NCI-H1417 treated with DMSO at 0.1 percent for 48 hours (cell line): ENCODE measurements at places on chromosomes 3 and 15.

GRCh38 chr3:57026944-57027343 is 33.5 kb upstream of the SPATA12 start:
- DNase-seq = no peak

DNA sequence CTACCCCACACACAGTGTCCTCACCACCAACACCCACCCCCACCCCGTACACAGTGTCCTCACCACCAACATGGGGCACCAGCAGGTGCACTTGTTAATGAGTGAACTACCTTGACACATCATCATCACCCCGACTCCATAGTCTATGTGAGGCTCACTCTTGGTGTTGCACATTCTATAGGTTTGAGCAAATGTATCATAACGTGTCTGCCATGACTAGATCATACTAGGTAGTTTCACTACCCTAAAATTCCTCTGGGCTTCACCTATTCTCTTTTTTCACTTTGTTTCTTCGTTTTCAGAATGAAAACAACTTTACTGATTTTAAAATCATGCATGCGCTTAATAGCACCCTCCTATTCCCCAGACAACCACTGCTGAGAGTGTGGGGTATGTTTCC is 102.6 kb upstream of the SLC6A6 start:
- DNase-seq = no peak

DNA sequence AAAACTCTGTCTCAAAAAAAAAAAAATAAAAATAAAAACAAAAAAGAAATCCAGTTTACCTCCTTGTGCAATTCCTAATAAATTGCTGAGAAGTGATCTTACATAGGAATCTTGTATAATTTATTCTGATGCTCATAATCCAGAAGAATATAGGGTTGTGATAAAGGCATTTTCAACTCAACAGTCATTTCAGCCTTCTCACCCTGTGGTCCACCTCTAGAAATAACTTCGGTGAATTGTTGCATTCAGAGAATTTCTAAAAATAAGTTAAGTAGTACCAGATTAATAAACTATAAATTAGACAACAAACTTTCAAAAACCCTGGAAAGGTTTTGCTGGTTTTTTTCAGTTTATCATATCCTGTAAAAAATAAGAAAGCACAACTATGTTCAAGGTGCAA is 20.2 kb downstream of the RAF1 start:
- DNase-seq = no peak

DNA sequence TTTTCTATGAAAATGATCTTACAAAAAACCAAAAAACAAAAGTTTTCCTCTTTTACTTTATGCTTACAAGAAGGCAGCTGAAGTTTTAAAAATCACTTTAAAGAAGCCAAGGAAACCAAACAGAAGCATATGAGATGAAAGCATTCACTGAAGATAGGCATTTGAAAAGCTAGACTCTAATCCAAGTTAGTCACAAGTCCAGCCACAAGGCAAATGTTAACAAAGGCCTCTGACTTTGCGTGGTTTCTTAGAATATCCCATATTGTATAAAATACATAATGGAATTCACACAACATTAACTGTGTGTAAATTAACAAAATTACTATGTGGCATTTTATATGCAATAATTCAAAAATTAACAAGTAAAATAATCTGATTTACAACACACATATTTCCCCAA is 17.7 kb downstream of the MRPL3 start:
- no peak for DNase-seq

DNA sequence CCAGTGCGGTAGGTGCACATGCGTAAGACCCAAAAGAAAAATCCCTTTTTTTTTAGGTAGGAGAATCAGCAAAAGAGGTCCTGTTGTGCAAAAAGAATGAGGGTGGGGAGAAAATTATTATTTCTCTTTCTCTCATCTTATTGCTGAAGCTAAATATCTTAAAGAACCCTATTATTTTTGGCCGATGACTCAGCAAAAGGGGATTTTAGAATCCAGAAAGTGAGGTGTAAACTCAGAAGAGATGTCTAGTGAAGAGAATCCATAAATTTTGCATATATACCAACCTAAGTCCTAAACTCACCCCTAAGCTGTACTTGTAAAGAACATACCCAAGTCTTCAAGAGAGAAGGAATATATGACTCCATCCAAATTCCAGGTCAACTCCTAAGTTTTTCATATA is 386.3 kb upstream of the ZNF717 start:
- no peak for DNase-seq

DNA sequence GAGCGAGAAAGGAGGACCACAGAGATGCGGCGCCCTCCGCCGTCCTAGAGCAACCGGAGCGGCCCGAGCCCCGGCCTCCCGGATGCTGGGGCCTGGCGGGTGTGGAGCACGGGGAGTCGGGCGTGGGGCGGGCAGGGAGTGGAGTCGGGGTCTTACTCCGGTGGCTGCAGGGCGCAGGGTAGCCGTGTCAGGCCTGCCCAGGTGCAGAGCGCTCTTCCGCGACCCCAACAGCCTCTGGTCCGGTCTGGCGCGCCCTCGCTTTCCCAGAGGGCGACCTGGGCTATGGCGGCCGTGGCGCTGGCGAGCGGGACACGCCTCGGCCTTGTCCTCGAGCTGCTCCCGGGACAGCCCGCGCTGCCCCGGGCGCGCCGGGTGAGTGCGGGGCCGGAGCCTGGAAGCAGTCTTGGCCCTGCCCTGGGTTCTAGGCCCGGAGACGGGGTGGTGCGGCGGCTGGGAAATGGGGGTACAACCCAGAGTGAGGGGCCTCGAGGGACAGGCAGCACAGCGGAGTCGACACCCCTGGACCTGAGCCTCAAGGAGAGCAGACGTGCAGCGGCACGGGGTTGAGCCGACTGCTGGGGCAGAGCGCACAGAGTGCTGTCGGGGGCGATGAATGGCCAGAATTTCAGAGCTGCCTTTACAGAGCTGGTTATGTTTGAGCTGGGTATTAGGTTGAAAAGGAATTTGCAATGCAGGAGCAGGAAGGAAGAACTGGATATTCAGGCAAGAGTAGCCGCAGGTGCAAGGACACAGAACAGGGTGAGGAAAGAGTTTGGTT is at the start of gene ZNF662:
Gene ZNF662 (plus strand): TSS at position 73 of the 778 bp plus-strand sequence. CDS start 1,973 bp downstream, outside the sequence.
- DNase-seq = no peak
